Progenitor cell of endocrine pancreas (in vitro differentiated cells): ENCODE measurements at places on chromosomes 5 and 9.

DNA sequence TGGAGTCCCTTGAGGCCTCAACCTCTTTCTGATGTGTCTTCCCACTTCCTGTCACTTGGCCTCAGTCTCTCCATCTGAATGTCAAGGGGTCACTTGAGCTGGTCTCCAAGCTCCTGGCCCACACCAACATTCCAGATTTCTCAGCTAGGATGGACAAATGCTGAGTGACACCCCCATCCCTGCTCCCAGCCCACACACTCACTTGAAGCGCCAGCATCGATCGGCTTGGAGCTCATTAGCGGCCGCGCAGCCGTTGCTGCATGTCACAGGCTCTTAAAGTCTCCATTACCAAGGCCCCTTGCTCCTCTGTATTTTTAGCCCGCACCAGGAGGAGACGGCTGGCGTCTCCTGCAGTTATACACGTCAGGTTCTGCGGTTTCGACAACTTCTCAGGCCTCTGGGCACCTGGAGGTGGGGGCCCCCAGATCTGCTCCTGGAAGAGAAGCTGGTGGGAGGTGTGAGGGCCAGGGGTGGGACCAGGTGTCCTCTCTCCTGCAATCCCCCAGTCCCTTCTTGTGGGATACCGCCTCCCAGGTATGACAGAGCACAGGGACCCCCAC lies 33.4 kb upstream of the ARAP3 start:
- no peak for DNase-seq

- DNase-seq: no peak
Measured at GRCh38 chr5:151902215-151902614, 22.4 kb downstream of the GLRA1 start.

DNA sequence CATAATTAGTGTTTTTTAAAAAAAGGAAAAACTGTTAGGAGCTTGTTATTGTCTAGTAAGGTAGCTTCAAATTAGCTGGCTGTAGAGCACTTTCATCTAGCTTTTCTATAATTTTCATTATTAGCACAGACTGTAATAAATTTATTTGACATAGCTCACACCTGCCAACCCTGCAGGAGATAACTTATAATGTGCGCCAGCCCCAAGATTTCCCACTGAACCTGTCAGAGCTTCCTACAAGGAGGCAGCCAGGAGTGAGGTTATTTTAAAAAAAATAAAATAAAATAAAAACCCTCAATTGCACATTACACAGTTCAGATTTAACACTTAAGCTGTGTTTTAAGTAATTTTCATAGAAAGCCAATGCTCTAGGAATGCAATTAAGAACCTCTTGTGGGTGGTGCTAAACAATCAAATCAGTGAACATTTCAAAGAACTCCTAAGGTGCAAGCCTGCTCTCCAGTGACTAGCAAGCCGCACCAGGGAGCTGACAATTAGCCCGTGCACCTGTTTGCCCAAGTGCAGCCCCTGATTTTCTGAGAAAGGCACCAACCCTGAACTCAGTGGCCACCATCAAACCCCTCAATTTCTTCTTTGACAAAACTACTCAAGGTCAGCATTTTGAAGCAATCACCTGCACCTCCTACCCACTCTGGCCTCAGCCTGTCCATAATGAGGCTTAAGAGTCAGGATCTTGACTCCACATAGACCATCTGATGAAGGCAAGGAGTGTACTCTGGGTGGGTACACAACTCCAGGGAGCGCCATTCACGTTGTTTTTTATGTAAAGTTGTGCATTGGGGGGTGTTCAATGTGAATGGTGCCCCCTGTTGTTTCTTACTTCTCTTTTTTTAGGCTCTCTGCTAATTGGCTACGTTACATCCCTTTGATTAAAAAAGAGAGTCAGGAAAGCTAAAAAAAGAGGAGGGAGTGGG lies 385.3 kb upstream of the WWC1 start:
- no peak for DNase-seq

GRCh38 chr5:93336330-93337110 lies 244.5 kb downstream of the NR2F1-AS1 start:
- no peak for DNase-seq

- no peak for DNase-seq
Measured at GRCh38 chr5:104178066-104178465, 615.5 kb upstream of the NUDT12 start.

GRCh38 chr9:84718476-84718875 lies 48.9 kb downstream of the NTRK2 start:
- DNase-seq: no peak

GRCh38 chr9:129313331-129313955 lies 135.4 kb upstream of the IER5L start:
- peak; percentile 4 for DNase-seq

GRCh38 chr5:154385236-154385512 lies 60.6 kb upstream of the SAP30L start:
- no peak for DNase-seq

- no peak for DNase-seq
Measured at GRCh38 chr9:306907-307306, 92.2 kb downstream of the DOCK8 start.

GRCh38 chr5:102778478-102778877 lies 23.4 kb downstream of the PAM start:
- DNase-seq: no peak

- no peak for DNase-seq
Measured at GRCh38 chr5:170576602-170577535, 73.0 kb downstream of the KCNIP1 start.

- no peak for DNase-seq
Measured at GRCh38 chr9:97529363-97530076, 28.1 kb downstream of the TMOD1 start.

GRCh38 chr5:152532714-152533113 lies 127.6 kb upstream of the NMUR2 start:
- no peak for DNase-seq

GRCh38 chr9:71096421-71097108 lies 24.9 kb downstream of the TRPM3 start:
- DNase-seq: no peak
